Forelimb muscle (tissue), 1 donor: ENCODE measurements at places on chromosomes 4 and X. TPM values are rescaled to one million over a fixed set of nuclear protein-coding genes. Genes with fewer than 3 reads are reported as not detected.

VCX3B gene
- polyA plus RNA-seq = not detected

PRDM5 gene
- 9.0 TPM for polyA plus RNA-seq

NSDHL gene
- polyA plus RNA-seq = 12.5 TPM

COX7B2 gene
- not detected for polyA plus RNA-seq

ZNF157 gene
- 0.35 TPM for polyA plus RNA-seq

CCDC110 gene
- polyA plus RNA-seq = 1.4 TPM

PDGFRA gene
- 62.7 TPM for polyA plus RNA-seq

GPAT3 gene
- 11.8 TPM for polyA plus RNA-seq

PCDH7 gene
- polyA plus RNA-seq = 27.3 TPM

TMEM150C gene
- 2.7 TPM for polyA plus RNA-seq

ZCCHC4 gene
- 13.3 TPM for polyA plus RNA-seq

FRG2 gene
- polyA plus RNA-seq = not detected

HSD17B13 gene
- 0.18 TPM for polyA plus RNA-seq

SCML2 gene
- 6.1 TPM for polyA plus RNA-seq

DNA sequence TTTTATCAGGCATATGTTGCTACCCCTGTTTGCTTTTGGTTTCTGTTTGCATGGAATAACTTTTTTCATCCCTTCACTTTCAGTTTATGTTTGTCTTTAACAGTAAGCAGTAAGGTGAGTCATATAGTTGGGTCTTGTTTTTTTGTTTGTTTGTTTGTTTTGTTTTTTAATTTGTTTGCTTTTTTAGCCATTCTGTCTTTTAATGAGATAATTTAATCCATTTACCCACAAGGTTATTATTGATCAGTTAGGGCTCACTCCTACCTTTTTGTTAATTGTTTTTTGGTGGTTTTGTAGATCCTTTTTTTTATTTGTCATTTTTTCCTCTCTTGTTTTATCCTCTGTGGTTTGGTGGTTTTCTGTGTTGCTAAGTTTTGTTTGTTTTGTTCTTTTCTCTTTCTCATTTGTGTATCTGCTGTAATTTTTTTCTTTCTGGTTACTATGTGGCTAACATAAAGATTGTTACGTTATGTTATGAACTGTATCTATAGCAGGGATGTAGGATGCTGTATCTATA lies 379.5 kb upstream of the MAD2L1 start:
- no peak for DNase-seq

GRCh38 chr4:185343726-185344581 lies 51.8 kb downstream of the LRP2BP start:
- DNase-seq = no peak

DNA sequence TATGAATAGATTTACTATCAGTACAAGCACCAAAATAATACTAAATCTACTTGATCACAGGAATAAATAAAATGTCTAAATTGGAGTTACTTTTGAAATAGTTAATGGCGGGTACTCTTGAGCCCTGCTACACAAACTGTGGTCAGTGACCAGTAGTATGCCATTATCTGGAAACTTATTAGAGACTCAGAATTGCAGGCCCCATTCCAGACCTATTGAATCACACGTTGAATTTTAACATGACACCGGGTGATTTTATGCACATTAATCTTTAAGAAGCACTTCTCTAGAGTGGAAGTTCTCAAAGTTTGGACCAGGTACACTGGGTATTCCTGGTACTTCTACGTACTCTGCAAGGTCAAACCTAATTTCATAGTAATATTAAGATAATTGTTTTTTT lies 660.0 kb upstream of the POU3F4 start:
- no peak for DNase-seq

- DNase-seq = no peak
Measured at GRCh38 chrX:11480626-11481025, 185.1 kb downstream of the ARHGAP6 start.

GRCh38 chr4:169239221-169239905 lies 31.4 kb downstream of the SH3RF1 start:
- no peak for DNase-seq

DNA sequence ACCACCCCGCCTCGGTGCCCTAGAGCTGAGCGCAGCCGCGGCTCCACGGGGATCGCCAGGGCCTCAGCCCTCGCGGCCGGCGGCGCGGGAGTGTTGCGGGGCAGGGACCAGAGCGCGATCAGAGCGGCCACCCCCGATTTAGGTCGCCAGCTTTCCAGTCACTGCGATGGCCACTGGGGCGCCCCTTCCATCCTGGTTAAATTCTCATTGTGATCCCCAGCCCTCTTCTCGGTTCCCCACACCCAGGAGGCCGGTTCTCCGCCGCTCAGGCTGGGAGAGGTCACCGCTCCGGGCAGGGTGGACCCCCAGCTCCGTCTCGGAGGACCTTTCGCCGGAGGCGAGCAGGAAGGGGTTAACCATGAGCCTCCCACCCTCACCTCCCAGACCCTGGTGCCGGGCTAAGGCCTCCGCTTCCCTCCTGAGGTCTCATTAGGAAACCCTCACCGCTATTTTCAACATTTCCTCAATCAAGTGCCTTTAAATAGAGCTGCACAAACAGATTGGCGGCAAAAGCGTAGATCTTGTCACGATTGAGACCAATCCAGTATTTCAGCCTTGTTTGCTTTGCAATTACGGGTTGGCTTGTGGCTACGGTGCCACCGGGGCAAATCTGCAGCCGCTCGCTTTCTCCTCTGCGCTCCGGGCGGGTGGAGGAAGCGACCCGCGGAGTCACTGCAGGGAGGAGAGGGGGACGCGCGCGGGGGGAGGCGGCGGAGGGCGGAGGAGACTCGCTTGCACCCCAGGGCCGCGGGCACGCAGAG lies 8.3 kb upstream of the HAND2 start:
- no peak for DNase-seq

GRCh38 chr4:173332021-173332487 lies 2.1 kb downstream of the HMGB2 start:
- DNase-seq = no peak

GRCh38 chrX:17668929-17669328 lies 68.4 kb upstream of the SCML1 start:
- DNase-seq = no peak

DNA sequence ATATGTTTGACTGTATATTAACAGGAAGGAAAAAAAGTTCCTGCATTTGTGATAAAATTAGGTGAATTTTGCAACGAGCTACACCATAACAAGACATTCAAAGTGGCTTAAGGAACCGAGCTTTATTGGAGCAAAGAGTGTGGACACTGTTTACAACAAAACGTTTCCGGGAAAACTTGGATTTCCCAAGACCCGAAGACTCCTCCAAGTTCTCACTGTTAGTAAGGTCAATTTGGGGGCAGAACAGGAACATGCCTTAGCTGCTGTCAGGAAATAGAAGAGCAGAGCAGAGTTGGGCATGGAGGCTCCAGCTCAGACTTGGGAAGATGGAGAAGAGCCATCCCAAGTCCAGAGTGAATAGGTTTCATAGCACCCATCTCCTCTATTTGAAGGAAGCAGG lies 16.5 kb downstream of the ADH6 start:
- DNase-seq = no peak

- no peak for DNase-seq
Measured at GRCh38 chrX:9582956-9583355, 118.1 kb downstream of the TBL1X start.

DNA sequence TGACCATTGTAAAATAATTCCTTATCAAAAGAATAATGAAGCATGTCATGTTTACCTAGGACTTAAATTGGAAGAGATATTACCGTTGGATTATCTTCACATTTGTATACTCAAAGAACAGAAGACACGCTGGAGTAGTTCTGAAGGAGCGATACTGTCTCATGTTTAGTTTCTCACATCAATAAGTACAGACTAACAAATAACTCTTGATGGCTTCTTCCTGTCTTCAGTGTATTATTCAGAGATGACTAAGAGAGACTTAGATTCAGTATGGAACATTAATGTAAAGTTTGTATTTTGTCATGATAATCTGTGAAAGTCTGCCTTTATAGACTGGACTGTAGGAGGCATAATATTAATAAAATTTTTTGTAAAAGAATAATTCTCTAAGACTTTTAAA lies 72.7 kb downstream of the SPRY1 start:
- no peak for DNase-seq

GRCh38 chrX:40644821-40645358 lies 2.5 kb downstream of the CXorf38 start:
- no peak for DNase-seq

DNA sequence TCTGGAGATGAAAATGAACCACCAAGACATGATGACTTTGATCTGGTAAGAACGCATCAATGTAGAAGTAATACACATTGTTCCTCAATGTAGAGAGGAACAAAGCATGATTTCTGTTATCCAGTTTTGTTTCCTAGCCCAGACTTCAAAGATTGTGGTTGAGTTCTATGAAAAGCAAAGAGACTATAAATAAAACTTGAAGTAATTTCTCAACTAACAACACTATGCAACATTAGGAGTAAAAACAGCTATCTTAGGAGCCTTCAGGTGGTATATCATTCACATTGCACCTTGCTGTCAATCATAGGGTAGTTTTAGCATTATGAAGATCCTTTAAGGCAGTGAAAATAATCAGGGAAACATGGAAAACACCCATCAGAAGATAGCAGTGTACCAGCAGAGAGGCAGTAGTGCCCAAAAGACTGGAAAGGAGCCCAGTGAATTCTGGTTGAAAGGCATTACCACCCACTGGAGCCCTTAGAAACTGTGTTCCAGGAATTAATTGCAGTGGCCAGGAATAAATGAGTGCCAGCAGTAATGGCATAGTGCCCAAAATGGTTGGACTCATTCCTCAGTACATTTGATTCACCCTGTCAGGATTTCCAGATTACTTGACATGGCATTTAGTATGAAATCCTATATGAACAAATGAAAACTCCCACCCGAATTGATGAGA lies 300.7 kb upstream of the CXXC4 start:
- no peak for DNase-seq

GRCh38 chrX:25207803-25208475 lies 192.2 kb upstream of the ARX start:
- no peak for DNase-seq

DNA sequence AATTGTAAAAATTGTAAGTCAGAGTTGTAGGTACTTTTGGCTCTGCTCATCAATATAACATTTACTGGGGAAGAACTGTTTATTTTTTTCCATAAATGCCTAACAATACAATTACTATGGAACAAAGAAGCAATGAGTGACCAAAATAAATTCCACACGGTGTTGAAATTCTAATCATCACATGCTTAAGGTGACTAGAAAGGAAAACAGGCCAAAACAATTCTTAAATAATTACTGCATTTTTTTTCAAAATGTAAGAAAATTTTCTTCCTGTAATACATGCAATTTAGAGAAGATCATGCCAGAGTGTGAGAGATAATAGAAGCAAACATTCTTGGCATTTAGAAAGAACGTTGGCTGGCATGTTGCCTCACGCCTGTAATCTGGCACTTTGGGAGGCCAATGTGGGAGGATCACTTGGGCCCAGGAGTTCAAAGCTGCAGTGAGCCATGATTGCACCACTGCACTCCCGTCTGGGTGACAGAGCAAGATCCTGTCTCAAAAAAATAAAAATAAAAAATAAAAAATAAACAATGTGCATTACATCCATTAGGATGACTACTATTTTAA lies 22.5 kb downstream of the C4orf46 start:
- DNase-seq = no peak

- DNase-seq = no peak
Measured at GRCh38 chr4:22410645-22411247, 105.1 kb downstream of the ADGRA3 start.

- DNase-seq = no peak
Measured at GRCh38 chrX:110287605-110288004, 30.3 kb downstream of the AMMECR1 start.

DNA sequence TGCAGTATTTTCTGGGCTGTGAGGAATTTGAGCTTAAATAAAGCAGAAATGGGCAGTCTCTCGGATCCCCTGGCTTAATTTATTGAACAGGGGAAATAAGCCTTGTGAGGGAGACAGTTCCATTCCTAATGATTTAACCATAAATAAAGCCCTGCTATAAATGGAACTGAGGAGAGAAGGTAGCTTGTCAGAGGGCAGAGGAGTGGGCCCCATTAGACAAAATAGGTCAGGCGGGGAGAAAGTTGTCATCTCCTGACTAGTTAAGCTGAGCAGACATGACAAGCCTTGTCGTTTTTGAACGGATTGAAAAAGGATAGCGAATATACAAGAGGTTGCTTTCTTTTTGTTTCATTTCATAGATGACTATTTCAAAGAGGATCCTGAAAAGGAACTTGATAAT lies 39.3 kb downstream of the SMPX start:
- no peak for DNase-seq

GRCh38 chr4:112942077-112942476 lies 107.4 kb upstream of the ANK2 start:
- no peak for DNase-seq

DNA sequence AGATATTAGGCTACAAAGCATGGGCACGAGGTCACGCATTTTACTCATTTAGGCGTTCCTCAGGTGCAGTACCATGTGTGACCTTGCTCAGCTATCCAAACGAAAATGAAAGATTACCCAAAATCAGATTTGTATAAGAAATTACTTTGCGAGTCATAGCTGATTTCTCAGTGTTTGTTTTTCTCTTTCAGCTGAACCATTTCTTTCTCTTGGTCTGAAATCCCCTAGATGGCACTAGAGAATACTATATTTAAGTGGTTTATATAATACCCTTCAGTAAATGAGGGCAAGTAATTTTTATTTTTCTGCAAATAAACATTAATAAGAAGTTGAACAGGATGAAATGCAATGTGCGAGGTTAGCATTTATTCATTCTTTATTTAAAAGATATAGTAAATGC lies 496.6 kb downstream of the STIM2 start:
- DNase-seq = peak; percentile 34

DNA sequence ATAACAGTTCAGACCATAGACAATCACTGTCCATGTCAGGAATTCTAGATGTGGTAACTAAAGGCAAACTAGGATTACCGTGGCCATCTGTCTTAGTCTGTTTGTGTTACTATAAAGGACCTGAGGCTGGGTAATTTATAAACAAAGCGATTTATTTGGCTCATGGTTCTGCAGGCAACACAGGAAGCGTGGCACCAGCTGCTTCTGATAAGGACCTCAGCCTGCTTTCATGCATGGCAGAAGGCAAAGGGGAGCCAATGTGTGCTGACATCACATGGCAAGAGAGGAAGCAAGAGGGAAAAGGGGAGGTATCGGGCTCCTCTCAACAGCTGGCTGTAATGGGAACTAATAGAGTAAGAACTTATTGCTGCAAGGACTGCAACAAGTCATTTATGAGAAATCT lies 376.7 kb downstream of the GPM6A start:
- DNase-seq = no peak

- no peak for DNase-seq
Measured at GRCh38 chr4:184648313-184649025, 778 bp downstream of the CASP3 start.

DNA sequence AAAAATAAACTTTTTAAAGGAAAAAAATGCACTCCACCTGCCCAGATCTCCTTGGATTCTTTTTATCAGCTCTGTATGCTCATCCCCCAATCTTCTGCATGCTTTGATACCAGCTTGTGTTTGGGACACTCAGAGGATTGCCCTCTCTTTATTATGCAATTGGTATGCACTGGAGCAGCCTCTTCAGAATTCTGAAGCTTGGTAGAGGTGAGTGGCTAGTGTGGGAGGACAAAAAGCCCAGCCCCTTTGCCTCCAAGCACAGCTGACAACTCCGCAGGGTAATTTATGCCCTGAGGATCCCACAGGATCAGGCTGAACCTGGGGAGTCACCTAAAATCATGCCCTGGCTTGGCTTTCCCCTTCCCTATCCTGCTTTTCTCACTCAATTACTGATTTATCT lies 16.7 kb downstream of the IL21 start:
- no peak for DNase-seq
